ENCODE measurements at places on chromosomes 16 and 17.
A peak's percentile ranks its signal among the peaks of the same experiment; 100 is the strongest.

DNA sequence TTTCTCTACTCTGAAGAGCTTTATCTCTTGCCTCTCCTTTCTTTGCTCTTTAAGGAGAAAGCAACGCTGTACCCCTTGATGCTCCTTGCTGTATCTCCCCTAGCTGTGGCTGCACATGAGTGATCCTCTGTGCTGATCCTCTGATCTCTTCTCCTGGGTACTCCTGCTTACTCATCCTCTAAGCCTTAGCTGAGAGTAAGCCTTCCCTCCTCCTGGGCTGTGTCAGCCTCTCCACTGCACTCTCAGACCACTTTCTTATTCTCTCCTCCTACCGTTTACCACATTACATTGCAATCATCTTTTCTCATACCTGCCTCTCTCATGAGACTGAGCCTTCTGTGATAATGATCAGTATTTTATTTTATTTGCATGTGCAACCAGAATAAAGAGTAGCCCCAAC is 25.1 kb downstream of the SOX9 start:
- DNase-seq = no peak

- no peak for DNase-seq
Measured at GRCh38 chr17:10033959-10034358, 128.9 kb upstream of the RCVRN start.

DNA sequence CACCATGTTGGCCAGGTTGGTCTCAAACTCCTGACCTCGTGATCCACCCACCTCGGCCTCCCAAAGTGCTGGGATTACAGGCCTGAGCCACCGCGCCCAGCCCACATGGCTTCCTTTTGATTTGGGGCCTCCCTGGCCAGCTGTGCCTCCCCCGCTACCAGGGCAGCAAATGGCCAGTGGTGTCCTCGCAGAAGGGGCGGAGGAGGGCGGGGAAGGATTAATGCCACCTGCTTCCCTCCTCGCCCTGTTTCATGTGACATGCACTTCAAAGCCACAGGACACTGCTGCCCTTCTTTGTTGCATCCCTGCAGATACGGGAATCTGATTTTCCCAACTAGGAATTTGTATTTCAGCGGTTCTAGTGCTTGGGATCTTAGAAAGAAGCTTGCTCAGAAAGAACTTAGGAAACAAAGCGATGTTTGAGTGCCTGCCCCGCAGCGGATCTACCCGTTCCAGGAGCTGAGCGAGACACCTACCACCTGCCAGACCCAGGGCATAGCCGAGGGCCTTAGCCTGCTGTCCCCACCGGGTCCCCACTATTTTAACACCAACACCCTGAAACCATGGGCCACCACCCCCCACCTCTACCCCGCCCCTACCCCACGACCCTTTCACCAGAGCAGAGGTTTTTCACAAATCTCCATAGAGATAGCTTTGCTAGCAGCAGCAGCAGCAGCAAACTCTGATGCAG is 37.7 kb upstream of the CCDC182 start:
- no peak for DNase-seq

- DNase-seq = no peak
Measured at GRCh38 chr16:72858665-72859493, 189.0 kb downstream of the ZFHX3 start.

- peak; percentile 12 for DNase-seq
Measured at GRCh38 chr16:65414284-65414984, 292.6 kb upstream of the CDH11 start.

DNA sequence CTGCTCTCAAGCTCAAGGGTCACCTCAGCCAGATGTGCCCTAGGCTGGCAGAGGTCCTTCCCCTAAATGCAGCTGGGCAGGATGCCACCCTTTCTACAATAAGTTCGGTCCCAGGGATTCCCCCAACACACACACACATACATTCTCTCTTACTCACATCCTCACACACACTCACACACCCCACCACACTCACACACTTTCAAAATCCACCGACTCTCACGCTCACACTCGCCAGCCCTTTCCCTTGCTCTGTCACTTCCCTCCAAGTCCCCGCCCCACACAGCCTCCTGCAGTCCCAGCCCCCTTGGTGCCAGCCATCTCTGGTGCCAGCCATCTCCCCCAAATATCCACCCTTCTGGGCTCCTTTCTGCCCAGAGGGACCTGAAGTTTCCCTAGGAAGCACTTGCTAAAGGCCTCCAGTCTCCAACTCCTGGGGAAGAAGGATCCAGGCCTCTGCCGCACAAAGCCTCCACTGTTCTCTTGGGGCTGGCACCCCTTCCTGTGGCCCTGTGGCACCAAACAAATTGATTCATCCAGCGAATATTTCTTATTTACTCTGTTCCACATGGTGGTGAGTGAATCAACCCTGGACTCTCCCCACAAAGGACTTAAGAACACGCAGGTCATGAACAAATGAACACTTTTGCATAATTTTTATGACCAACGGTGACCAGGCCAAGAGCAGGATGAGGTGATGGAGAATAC is 3.8 kb upstream of the USP36 start:
- peak; percentile 23 for DNase-seq

DNA sequence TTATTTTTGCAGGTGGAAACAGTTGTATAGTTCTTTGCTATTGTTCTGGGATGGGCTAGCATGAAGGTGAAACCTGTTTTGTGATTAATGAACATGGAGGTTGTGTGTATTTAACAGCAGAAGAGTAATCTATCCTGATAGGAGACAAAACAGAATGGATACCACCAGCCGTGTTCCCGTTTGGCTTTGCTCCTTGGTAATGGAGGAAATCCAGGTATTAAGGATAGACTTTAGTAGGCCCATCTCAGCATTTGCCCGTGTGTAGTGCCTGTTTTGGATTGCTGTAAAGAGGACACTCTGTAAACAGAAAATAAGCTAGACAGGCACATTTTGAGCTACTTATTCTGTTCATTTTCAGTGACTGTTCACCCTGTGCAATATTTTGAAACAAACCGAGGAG is 215.1 kb downstream of the RBFOX1 start:
- no peak for DNase-seq

- DNase-seq = no peak
Measured at GRCh38 chr17:68910251-68910705, 44.9 kb downstream of the ABCA8 start.

DNA sequence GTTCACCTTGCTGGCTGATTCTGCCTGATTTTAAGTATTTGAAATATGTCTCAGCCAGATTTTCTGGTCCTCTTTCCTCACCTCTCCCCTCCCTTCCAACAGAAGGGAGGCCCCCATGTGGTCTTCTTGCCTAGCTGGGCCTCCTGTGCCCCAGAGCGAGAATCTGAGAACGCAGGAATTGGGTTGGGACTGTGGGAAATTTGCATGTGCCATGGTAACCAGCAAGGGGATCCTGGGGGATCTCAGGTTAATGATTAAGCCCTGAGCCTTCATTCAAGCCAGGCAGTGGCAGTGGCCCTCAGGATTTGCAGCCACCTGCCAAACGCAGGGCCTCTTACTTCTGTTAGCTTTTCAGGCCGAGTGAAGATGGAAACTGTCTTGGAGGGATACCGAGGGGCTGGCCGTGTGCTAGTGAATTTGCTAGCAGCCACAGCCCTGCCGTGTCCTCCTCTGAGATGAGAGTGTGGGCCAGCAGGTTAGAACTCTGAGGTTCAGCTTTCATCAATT is 40.2 kb downstream of the KSR1 start:
- peak; percentile 60 for DNase-seq

DNA sequence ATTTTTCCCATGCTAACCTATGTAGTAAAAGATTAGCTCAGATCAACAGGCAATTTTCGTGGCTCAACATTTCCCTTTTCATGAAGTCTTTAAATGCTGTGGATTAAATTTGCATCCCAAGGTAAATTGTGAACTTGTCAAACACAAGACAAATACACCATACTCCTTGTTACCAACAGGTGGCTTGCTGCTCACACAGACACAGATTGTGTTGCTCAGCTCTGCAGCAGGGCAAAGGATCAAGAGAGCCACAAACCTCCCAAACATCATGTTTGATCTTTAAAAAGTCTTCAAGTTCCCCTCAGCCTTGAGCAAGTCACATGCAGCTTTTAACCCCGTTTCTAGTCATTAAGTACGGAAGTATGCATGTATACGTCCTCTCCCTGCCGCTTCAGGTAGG is 119.6 kb upstream of the CNTNAP4 start:
- peak; percentile 1 for DNase-seq

- DNase-seq = no peak
Measured at GRCh38 chr17:1162116-1162855, 17.5 kb downstream of the ABR start.

DNA sequence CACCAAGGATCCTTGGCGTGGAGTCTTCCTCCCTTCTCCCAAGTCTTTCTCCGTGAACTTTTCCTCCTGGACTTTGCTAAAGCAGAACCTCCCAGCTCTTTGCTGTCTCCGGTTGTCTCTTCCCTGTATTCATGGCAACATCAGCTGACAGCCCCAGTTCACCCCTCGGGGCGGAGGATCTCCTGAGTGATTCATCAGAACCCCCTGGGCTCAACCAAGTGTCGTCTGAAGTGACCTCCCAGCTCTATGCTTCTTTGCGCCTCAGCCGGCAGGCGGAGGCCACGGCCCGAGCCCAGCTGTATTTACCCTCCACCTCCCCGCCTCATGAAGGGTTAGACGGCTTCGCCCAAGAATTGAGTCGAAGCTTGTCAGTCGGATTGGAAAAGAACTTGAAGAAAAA is 943 bp downstream of the CNTROB start:
- peak; percentile 50 for DNase-seq

DNA sequence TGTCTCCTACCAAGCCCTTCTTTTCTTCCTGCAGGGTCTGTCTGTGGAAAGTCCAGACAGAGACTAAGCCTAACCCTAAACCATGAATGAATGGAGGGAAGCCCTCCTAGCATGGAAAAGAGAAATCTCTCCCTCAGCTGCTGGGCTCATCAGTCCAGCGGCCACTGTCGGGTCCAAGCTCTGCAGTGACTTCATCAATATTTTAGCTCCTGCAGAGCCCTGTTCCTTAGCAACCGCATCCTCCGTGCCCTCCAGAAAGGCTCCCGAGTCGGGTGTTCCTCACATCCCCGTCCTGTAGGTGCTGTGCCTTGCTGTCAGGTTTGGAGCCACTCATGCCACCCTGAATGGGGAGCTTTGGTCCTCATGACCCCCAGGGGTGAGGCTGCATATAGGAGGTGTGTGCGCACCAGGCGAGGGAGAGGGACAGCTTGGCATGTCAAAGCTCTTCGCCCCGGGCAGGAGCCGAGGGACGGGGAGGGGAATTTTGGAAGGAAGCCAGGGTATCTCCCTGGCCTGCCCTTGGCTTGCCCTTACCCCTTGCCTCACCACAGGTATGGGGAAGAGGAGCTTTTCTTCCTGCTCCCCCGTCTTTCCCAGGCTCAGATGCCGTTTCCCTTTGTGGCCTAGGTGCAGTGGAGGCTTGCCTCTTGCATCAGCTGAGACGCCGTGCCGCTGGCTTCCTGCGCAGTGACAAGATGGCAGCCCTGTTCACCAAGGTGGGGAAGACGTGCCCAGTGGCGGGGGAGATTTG is 23.9 kb downstream of the SGSM2 start:
- DNase-seq = no peak

- DNase-seq = no peak
Measured at GRCh38 chr17:17073030-17073564, 30.8 kb downstream of the MPRIP start.

GRCh38 chr17:69268543-69269014 is 40.0 kb upstream of the ABCA10 start:
- no peak for DNase-seq

DNA sequence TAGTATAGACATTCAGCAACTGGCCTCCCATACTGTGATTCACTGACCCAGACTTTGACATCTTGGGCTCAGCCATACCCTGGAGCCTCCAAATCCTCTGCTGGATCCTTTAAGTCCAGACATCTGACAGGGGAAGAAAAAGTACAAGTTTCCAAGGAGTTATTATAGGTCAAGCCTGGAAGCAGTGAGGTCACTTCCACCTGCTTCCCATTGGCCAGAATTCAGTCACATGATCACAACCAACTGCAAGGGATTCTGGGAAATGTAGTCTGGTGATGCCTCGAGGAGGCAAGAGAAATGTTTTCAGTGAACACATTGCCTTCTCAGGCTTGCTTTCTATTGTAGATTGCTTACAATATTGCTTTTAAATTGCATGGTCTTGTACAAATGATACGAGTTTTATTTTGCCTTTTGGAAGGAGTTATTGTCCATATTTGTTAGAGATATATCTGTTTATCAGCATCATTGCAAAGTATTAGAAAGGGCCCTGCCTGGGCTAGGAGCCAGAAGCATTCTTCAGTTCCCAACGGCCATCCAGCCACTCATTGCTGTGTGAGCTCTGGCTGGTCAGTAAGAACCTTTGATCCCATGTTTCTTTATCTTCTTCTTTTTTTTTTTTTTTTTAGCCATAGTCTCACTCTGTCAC is 696.9 kb downstream of the WWOX start:
- peak; percentile 41 for DNase-seq

DNA sequence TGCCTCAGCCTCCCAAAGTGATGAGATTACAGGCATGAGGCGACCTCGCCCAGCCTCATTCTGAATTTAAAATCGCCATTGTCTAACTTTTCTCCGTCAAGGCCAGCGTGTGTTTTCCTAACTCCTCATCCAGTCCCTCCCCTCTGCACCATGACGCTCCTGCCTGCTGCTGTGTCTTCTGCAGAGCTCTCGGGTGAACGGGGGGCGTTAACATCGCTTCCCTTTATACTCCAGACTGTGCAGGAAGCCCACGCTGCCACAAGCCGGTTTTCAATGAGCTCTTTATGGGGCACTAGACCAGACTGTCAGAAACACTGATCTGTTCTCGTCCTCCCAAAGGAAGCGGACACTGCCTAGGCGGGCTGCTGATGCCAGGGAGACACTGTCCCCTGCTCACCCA is 13.2 kb downstream of the AANAT start:
- DNase-seq = peak; percentile 79

DNA sequence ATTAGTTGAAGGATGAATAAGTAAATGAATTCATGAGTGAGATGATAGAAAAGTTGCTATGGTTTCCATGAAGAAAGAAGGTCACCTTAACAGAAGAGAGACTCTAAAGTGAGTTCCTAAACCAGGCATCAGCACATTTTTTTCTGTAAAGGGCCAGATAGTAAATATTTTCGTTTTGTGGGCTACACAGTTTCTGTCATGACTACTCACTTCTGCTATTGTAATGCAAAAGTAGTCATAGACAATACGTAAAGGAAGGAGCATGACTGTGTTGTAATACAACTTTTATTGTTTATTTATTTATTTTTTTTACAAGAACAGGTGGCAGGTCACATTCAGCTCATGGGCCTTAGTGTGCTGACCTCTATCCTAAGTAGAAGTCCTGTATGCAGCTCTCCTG is 426.1 kb upstream of the DYNLRB2 start:
- DNase-seq = peak; percentile 33

DNA sequence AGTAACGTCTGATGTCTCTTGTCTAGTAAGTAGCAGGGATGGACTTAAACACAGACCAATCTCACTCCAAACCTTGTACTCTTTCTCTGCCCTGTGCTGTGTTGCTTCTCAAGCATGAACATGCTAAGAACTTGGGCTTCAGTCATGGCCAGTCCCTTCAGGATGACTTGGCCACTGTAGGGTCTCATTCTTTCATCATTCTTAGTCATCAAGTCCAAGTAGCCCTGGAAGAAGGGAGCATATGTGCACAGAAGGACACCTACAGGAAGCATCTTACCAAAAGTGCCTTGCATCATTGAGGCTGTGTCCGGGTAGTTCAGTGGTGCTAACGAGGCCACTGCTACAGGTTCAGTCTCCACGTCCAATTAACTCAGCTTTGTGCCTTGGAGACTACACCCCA is 80.7 kb downstream of the CDK5R1 start:
- DNase-seq = no peak

GRCh38 chr16:73955255-73955654 is 341.4 kb upstream of the PSMD7 start:
- no peak for DNase-seq

Data from GM12865 (cell line).